ENCODE measurements at places on chromosomes 7 and 10.

- no peak for DNase-seq
Observed at GRCh38 chr10:20970708-20971107, 73.6 kb upstream of the NEBL start.

DNA sequence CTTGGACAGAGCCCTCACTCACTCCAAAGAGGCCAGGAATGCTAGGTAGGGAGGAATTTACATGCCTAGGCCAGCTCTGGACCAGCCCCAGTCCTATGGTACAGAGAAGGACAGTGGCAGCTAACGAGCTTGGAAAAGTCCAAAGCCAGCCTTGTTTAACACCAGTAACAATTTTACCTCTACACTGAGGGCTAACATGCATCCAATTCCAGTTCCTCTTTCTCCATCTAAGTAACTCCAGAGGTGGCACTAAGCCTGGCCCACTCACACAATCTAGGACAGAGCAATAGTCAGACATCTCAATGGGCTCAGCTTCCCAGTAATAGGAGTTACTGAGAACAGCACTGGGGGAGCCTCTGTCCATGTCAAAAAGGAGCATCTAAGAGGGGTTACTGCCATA, 5.7 kb upstream of the LCOR start:
- no peak for DNase-seq

- no peak for DNase-seq
Observed at GRCh38 chr7:45494885-45495284, 79.3 kb upstream of the ADCY1 start.

GRCh38 chr7:151905353-151905752, 28.4 kb upstream of the PRKAG2 start:
- DNase-seq, result no peak

DNA sequence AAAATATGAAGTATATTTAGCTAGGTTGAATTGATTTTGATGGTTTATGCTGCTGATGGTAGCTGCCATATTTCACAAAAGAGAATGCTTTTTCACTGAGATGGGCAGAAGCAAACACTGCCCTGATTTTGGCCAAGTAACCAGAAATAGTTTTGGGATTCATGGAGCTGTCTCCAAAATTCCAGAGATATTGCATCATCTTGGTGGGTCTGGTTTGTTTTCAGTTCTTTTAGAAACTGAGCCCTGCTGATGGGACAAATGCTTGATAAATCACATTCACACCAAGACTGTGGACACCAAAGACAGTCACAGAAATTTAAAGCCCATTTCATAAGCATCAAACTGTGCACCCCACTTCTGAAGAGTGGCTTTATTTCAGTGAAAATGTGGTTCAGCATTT, 140.5 kb downstream of the BICC1 start:
- DNase-seq, result no peak

DNA sequence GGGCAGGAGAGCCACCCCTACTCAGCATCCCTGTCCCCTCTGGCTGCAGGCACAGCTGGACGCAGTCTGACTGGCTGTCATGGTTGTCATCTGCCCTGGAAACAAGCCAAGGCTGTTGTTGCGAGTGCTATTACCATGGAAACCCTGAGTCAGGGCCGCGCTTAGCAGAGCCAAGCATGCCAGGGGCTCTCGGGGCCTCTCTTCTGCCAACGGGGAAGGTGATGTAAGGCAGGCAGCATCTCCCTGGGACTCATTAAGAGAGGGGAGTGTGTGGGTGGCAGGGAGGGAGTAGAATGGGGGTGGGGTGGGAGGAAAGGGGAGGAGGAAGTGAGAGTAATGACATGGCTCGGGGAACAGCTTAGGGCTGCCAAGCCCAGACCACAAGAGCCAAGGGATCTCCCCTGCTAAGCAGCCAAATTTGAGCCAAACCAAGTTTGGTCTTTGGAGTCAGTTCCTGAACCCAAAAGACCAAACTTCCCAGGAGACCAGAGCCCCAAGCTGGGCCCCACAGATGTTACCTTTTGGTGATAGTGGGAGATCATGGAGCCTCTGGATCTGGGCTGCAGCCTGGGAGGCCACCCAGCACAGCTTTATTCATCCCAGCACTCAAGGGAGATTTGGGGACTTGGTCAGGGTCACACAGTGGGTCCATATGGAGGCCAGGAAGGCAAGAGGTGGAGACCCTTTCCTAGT, 67.6 kb downstream of the TMEM130 start:
- DNase-seq, result peak; percentile 65

DNA sequence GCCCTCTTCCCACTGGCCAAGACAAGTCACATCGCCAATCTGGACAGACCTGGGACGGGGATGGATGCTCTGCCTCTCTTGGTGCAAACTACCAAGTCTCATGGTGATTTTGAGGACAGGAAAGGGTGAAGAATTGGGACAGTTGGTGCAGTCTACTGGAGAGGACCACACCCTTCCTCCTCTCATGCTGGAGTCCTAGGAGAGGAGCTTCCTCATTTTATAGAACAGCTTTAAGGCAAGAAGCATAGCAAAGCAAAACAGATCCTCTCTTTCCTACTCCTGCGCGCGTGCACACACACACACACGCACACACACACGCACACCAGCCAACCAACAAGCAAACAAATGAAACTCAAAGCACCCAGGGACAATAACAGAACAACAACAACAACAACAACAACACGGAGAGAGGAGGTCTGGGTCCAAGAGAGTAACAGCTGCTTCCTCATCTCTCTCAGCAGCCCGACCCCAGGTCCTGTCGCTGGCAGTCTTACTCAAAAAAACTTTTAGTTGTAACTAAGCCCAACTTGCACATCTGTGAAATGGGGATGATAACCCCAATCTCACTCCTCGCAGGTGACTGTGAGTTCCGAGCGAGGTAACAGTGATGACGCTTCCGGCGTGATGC, 83.4 kb downstream of the TMEM178B start:
- DNase-seq, result no peak

GRCh38 chr10:87658321-87658795, 1.3 kb upstream of the PAPSS2 start:
- no peak for DNase-seq

GRCh38 chr7:97973206-97973658, 16.8 kb downstream of the OCM2 start:
- peak; percentile 85 for DNase-seq

GRCh38 chr7:68058014-68058413, 1061.4 kb downstream of the TYW1 start:
- no peak for DNase-seq

DNA sequence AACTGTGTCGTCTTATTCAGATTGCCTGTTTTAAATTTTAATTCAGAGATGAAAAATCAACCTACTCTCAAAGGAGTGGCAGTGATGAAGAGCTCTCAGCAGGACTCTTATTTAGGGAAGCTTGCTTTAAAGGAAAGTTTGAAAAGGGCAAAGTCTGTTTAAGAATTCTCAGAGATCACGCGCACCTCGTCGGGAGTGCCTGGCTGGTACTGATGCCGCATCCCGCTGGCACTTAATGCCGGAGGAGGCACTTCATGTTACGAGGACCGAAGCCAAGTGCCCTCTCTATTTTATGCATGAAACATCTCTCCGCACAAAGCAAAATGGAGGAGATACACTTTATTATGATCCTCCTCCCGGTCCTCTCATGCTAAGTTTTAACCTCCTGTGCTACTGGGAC, 71.1 kb upstream of the INSYN2A start:
- no peak for DNase-seq

GRCh38 chr10:48473704-48474103, 131.2 kb downstream of the ARHGAP22 start:
- DNase-seq, result no peak

DNA sequence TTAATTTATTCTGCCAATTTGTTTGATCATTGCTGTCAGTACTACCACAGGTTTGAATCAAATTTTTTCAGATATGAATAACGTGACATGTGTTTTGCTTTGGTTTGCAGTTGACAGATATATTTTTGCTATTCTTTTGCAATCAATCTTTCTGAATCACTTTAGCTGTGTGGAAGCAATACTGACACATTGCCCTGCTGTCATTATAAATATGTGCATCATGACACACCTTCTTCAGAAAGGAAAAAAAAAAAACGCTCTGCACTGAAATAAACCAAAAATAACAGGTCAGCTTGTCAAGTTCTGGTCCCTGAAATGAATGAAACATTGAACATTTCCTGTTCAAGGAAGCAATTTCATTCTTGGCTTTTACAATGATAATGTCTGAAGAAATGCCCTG, 93.8 kb upstream of the FAM13C start:
- no peak for DNase-seq
